ENCODE measurements at places on chromosomes 1 and 21. TPM values are rescaled to one million over a fixed set of nuclear protein-coding genes. Genes with fewer than 3 reads are reported as not detected.

- no peak within 1 kb of the TSS for H3K4me3 ChIP-seq
- no peaks in the 10 kb centered on the region for H3K36me3 ChIP-seq
- H3K27ac ChIP-seq = no peak within 1 kb of the TSS
- H3K4me1 ChIP-seq = peaks cover 3% of the 10 kb centered on the region
These were observed at the start of gene TTC22 for GRCh38 chr1:54800899-54801759. TSS of gene TTC22 (minus strand) at chr1:54801323. CDS start at chr1:54801163, 160 bp downstream.

HSPA6 gene
- 0.68 TPM for total RNA-seq

DNA sequence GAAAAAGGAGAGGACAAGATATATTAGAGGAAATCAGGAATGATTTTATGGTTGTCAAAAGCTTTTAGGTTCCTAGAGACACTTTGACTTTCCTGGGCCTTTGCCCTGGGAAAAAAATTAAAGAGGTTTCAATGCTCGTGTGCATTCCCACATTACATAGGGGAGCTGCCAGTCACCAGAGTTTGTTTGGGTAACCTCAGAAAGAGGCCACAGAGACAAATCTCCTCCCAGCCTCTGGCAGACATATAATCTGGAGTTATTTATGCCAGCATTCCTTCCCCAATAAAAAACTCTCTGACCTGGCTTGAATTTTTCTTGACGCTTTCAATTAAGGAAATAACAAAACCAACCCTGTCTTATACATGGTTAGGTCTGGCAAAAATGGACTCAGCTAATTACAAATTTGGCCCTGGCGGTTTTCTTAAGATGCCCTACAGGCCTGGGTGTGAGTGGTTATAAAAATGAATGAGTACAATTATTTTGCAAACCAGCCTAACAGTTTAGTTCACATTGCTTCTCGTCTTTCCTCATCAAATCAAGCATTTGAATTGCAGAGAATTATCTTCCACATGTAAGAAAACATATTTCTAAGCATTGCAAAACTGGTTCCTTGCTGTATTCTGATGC, 63.7 kb downstream of the WLS start:
- H3K4me1 ChIP-seq = peaks cover 25% of the 10 kb centered on the region
- H3K27ac ChIP-seq = no peak overlapping the region
- no peaks in the 10 kb centered on the region for H3K27me3 ChIP-seq
- H3K36me3 ChIP-seq = peaks cover 23% of the 10 kb centered on the region

GRCh38 chr1:88581703-88582102, 102.4 kb upstream of the PKN2 start:
- H3K36me3 ChIP-seq = no peaks in the 10 kb centered on the region
- H3K4me1 ChIP-seq = no peaks in the 10 kb centered on the region
- H3K27me3 ChIP-seq = no peaks in the 10 kb centered on the region
- H3K4me3 ChIP-seq = no peak overlapping the region
- no peak overlapping the region for H3K27ac ChIP-seq
- no peak for DNase-seq

GRCh38 chr1:38005195-38006007, at the start of gene FHL3:
TSS of gene FHL3 (minus strand) at chr1:38005514. CDS start at chr1:37999412, 6,102 bp downstream.
- peaks cover 41% of the 10 kb centered on the region for H3K4me1 ChIP-seq
- DNase-seq = peak; percentile 35
- no peaks in the 10 kb centered on the region for H3K36me3 ChIP-seq
- peak within 1 kb of the TSS; percentile 59 for H3K27ac ChIP-seq

MECR gene
- 30.3 TPM for total RNA-seq

GJB4 gene
- not detected for total RNA-seq

CYP4A22 gene
- total RNA-seq = not detected

TSPEAR gene
- total RNA-seq = not detected

- H3K4me1 ChIP-seq = peaks cover 15% of the 10 kb centered on the region
- H3K36me3 ChIP-seq = no peaks in the 10 kb centered on the region
- DNase-seq = no peak
- no peak overlapping the region for H3K4me3 ChIP-seq
These were observed 23.2 kb upstream of the SLC2A1 start for GRCh38 chr1:42981871-42982270.

GRCh38 chr1:93673163-93673829, 8.3 kb downstream of the BCAR3 start:
- no peak for DNase-seq
- no peak overlapping the region for H3K4me3 ChIP-seq
- H3K4me1 ChIP-seq = peaks cover 70% of the 10 kb centered on the region
- H3K27me3 ChIP-seq = no peaks in the 10 kb centered on the region

GRCh38 chr1:213783893-213784292, 203.9 kb upstream of the PROX1 start:
- no peaks in the 10 kb centered on the region for H3K27me3 ChIP-seq
- H3K4me1 ChIP-seq = no peaks in the 10 kb centered on the region
- H3K36me3 ChIP-seq = no peaks in the 10 kb centered on the region
- no peak overlapping the region for H3K4me3 ChIP-seq
- no peak overlapping the region for H3K27ac ChIP-seq

FAM72B gene
- 2.9 TPM for total RNA-seq

DNA sequence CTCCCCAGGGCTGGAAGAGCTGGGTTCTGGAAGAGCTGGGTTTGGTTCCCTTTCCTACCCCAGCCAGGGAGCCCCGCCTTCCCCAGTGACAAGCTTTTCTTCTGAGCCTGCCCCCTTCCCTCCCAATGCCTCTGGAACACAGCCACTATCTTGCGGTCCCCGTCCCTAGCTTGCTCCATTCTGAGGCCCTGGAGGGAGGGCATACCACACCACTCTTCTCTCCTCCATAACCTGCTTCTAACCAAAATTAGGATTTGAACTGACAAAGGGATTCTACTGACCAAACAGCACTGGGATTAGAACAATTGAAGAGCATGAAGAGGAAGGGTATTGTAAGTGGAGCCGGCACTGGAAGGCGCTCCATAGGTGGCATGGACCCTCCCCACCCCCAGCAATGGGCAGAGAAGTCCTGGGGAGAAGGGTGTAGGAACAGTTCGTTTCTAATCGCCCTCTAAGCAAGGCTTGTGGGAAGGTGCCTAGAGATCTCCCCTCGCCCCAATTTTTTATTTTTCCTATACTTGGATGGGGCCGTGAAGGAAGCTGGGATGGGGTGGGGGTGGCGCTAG, 690 bp downstream of the C1orf216 start:
- H3K4me3 ChIP-seq = peak overlapping the region; percentile 85
- H3K4me1 ChIP-seq = peaks cover 16% of the 10 kb centered on the region
- no peaks in the 10 kb centered on the region for H3K27me3 ChIP-seq
- H3K27ac ChIP-seq = peak overlapping the region; percentile 72
- peak; percentile 65 for DNase-seq

DNA sequence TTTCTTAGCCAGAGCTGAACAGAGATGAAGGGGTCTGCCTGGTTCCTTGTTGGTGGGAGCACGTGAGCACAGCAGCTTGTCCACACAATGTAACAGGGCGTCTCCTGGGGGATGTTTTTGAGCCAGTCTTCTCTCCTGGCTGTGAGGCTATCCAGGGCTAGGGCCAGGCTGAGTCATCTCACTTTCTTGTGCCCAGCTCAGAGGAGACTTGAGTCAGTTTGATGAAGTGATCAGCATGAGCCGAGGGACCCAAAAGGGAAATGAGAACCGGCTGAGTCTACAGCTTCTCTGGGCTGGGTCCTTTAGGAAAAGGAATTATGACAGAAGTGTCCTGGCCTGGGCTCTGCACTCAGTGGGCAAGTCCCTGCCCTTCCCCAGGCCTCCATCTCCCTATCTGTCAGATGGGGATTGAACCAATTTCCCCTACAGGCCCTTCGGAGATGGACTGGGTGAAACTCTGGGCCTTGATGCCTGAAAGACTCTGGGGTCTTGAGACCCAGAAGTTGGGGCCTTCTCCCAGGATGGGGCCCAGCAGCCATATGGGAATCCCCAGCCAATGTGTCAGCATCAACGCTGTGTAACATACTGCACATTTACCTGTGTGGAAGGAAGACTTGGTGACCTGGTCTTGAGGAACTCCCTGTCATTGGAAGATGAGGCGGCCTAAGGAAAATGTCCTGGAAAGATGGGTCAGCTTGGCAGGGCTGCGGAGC, 36.6 kb downstream of the DMRTB1 start:
- H3K27me3 ChIP-seq = peaks cover 11% of the 10 kb centered on the region
- H3K27ac ChIP-seq = no peak overlapping the region
- H3K4me1 ChIP-seq = peaks cover 6% of the 10 kb centered on the region

DNA sequence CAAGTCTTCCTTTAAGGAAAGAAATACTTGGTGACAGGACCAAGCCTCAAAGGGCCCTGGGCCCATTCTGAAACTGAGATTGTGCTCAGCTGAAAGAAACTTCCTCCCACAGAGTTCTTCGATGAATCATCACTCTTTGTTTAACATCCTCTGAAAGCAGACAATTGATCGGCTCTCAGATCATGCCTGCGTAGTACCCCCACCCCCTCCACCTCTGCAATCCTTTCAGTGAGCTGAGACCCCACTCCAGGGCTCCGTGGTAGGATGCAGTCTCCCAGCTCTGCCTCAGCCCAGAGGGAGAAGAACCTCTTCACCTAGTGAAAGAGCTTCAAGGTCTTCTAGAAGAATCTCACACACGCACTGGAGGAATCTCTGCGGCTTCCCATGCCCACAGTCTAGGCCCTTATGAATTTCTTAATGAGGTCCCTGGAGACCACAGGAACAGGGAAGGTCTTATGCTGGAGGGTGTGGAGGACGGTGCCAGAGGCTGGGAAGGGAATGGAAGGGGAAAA, 104.9 kb upstream of the SOD1 start:
- peaks cover 24% of the 10 kb centered on the region for H3K4me1 ChIP-seq
- no peak overlapping the region for H3K4me3 ChIP-seq
- peak overlapping the region; percentile 60 for H3K27ac ChIP-seq
- H3K36me3 ChIP-seq = no peaks in the 10 kb centered on the region

DNA sequence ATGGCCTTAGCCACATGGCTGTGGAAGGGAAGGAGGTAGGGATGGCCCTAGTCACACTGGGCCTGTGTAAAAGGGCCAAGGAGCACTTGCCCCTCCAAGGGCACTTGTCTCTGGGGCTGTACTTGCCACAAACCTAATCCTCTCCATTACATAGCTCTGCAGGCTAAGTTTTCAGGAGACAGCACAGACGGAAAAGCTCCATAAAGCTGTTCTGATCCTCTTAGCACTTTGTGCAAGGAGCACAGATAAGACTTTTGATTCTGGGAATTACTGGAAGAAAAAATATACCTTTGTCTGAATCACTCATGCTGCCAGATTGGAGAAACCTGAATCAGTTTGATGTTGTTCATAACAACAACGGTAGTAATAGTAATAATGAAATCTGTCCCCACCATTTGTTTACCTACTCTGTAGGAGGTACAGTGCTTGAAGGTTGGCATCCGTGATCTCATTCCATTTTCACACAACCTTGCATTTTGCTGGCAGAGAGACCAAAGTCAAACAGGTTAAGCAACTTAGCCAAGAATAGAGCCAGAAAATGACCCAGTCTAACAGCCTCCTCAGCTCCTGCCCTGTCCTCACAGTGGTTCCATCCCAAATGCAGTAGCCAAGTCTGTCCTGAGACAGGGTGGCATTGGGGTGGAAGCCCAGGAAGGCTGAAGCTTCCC, 207.1 kb downstream of the ROR1 start:
- H3K27me3 ChIP-seq = no peaks in the 10 kb centered on the region
- no peak overlapping the region for H3K4me3 ChIP-seq
- H3K27ac ChIP-seq = no peak overlapping the region

NUF2 gene
- 2.4 TPM for total RNA-seq

GRCh38 chr1:169108863-169109560, 2.5 kb downstream of the ATP1B1 start:
- peaks cover 67% of the 10 kb centered on the region for H3K4me1 ChIP-seq
- H3K36me3 ChIP-seq = peaks cover 11% of the 10 kb centered on the region
- H3K27me3 ChIP-seq = peaks cover 10% of the 10 kb centered on the region
- peak overlapping the region; percentile 93 for H3K4me3 ChIP-seq
- no peak for DNase-seq

DNA sequence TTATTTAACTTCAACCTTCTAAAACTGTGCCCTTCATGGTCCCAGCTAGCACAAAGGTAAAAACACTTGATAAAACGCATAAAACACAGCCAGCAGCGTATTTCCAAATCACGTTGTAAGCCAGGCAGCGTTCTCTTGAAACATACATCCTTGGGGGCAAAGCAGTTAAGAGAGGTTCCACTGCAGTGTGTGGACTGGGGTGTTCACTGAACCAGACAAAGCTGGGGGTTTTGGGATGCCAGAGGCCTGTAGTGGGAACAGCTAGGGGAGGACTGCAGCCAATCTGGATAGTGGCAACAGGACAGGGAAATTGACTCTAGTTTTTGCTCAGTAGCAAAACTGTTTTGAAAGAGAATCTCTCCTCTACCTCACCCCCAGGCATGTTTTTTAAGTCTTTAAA, 21.5 kb upstream of the ATP5PO start:
- no peak overlapping the region for H3K4me3 ChIP-seq
- no peak overlapping the region for H3K27ac ChIP-seq
- H3K4me1 ChIP-seq = peaks cover 8% of the 10 kb centered on the region
- DNase-seq = no peak
- no peaks in the 10 kb centered on the region for H3K27me3 ChIP-seq
- H3K36me3 ChIP-seq = no peaks in the 10 kb centered on the region

DNA sequence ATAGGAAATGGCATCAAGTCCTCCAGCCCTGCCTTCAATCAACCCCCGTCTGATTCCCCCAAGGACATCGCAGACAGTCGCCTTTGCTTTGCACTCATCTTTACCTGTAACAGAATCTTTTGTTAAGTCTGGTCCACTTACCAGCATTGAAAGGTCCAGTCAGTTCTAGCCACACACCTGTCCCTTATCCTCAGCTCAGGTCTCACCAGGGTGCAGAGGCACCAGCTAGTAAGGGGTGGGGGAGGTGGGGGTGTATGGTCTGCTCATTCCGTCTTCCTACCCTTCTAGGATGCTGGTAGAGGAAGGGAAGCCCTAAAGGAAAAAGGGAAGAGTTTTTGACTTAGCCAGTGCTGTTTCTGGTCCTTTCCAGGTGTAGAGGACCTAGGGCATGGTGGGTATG, 427.7 kb downstream of the MATN1 start:
- no peaks in the 10 kb centered on the region for H3K4me1 ChIP-seq
- H3K4me3 ChIP-seq = no peak overlapping the region
- H3K27ac ChIP-seq = no peak overlapping the region
- H3K27me3 ChIP-seq = no peaks in the 10 kb centered on the region
- H3K36me3 ChIP-seq = no peaks in the 10 kb centered on the region

GRCh38 chr1:32309960-32310359, 18.1 kb downstream of the HDAC1 start:
- DNase-seq = no peak
- no peaks in the 10 kb centered on the region for H3K27me3 ChIP-seq
- H3K27ac ChIP-seq = no peak overlapping the region
- H3K4me1 ChIP-seq = no peaks in the 10 kb centered on the region
- H3K4me3 ChIP-seq = no peak overlapping the region
- peaks cover 7% of the 10 kb centered on the region for H3K36me3 ChIP-seq

DNA sequence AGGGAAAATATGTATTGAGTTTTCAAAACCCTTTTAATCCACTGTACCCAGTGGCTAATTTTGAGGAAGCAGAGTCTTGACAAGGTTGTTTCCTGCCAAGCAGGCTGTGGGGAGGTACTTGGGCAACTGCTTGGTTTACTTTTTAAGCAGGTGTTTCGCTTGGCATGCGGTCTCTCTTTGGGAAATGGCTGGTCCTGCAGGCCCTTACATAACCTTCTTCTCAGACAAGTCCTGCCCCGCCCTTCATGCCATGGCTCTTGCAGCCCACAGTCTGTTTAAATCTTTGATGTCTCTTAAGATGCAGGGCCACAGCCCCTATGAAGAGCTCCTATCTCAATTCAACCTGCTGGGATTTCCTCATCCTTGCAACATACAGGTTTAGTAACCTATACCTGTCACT, 36.0 kb upstream of the ABCD3 start:
- H3K4me3 ChIP-seq = no peak overlapping the region
- peaks cover 9% of the 10 kb centered on the region for H3K4me1 ChIP-seq
- no peak for DNase-seq
- no peaks in the 10 kb centered on the region for H3K27me3 ChIP-seq
